Effector CD8-positive, alpha-beta T cell (primary cell): ENCODE measurements at places on chromosomes 11 and 22.

DNA sequence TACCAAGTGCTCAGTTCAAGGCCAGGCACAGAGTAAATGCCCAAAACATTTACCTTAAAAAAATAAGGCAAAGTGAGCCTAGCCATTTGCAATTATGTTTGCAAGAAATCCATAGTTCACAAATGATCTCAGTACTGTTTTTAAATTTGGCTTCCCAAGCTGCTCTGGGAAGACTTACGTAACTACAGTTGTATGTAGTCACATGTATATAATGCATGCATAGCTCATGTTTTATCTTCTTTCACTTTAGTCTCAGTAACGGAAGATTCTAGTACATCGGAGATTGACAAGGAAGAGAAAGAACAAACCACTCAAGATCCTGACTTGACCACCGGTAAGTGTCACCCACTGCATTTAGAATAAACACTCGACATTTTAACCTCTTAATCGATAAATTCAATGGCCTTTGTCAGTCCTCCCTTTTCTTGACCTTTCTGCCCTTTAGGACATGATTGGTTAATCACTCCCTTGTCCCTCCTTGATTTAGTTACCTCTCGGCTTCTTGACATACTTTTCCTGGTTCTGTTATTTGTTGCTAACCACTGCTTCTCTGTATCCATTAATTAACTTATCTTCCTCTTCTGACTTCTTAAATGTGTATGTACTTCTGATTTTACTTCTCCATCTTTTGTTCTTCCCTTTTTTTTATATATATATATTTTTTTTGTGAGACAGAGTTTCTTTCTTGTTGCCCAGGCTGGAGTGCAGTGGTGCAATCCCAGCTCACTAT, 18.0 kb upstream of the JHY start:
- no peak for DNase-seq

GRCh38 chr11:7575841-7576725, 62.3 kb downstream of the PPFIBP2 start:
- DNase-seq: no peak

DNA sequence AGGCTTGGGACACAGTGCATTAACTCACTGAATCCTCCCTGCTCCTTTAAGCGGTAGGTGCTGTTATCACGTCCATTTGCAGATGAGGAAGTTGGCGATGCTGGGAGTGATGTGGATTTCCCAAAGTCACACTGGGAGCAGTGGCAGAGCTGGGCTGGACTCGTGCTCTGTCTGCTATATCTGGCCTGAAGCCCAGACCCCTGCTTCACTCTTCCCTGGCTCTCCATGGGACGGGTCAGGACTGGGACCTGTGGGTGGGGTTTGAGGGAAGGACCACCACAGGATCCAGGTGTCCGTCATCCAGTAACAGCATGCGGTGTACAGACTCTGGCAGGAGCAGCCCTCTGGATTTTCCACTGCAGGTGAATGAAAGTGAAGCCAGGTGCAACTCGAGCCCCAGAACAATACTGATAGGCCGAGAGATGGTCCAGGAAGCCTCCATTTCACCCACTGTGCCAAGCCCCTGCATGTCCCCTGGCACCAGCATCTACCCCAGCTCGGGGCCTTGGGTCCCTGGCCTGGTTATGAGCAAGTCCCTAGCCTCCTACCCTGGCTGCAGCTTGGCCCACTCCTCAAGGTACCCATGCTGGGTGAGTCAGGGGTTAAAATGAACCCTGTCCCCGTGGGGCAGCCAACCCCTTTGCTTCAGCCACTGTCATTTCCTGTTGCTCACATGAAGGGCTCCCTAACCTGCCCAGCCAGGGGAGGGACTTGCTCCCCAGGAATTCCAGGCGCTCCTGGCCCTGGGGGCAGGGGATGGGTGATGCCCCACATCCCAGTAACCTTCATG, 4.2 kb downstream of the USP2 start:
- DNase-seq: no peak

DNA sequence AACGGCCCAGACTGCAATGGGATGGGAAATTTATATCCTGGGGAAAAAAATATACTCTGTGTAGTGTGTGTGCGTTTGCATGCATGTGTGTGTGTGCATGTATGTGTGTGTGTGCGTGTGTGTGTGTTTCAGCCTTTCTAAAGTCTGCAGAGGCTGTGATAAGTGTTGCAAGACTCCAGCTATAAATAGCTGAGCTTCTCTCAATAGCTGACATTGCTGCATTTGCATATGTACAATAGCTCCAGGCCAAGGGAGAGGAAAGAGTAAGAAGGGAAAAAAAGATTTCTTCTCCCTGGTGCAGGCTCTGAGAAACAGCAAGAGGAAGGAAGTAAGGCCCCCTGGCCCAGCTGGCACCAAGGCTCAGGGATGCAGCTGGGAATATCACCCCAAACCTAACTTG, 483.0 kb downstream of the MN1 start:
- no peak for DNase-seq

GRCh38 chr11:1908618-1909017, 10.9 kb upstream of the TNNT3 start:
- no peak for DNase-seq

DNA sequence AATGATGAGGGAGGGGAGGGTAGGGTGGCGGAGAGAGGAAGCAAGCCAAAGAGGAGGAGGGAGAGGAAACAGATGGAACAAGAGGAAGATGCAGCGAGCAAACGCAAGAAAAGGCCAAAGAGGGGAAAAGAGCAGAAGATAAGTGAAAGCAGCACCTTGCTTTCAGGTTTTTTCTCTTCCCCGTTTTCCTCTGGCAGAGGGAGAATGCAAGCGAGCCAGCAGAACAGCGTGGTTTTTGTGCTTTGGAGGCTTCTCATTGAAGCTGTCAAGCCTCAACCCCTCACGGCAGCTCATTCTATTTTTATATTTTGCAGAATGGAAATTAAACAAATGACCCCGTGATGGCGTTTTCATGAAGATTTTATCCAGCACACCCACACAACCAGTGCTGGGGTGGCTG, 67.1 kb upstream of the GRAMD1B start:
- DNase-seq: no peak

DNA sequence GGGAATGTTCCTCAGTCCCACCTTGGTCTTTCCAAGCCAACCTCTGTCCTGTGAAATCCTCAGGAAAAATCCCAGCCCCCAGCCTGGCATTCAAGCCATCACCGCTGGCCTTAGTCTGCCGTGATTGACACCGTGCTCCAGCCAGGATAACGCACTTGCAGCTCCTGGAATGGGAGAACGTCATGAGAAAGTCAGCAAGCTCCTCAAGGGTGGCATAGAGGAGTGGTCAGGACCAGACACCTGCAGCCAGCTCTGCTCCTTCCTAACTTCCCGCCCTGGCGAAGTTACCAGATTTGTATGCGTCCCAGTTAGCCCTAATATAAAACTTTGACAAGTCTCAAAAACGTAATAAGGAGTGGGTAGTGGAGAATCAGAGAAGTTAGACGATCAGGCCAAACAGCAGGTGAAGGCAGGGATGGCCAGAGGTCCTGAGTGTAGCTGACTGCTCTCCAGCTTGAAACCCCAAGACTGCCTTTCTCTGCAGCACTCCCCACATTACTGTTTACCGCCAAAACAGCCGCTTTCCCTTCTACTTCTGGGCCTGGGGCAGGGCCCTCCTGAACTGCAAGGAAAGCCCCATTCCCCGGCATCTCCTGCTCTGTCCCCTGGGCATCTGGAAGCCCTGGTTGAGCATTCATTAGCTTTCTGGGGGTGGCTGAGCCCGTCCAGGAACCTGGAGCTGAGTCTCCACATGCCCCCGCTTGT, 1.3 kb upstream of the DKK3 start:
- no peak for DNase-seq

DNA sequence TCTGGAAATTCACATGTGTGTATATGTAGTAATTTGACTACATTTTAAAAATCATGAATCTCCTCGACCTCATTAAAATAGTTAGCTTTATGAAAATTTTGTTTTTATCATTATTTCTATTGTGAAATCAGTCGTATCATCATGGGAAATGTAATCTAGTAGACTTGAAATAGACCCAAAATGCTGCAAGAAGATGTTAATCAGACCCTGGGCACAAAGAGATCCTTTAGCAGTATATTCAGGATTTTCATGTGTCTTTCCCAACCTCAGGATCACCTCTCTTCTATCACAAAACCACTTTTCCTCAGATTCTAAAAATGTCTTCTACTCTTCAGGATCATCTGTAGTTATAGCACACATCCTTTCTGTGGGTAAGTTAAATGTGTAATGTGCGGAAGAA, 74.9 kb upstream of the ADSL start:
- no peak for DNase-seq

- DNase-seq: no peak
These were observed 31.5 kb upstream of the CYB5R3 start for GRCh38 chr22:42680648-42681047.

DNA sequence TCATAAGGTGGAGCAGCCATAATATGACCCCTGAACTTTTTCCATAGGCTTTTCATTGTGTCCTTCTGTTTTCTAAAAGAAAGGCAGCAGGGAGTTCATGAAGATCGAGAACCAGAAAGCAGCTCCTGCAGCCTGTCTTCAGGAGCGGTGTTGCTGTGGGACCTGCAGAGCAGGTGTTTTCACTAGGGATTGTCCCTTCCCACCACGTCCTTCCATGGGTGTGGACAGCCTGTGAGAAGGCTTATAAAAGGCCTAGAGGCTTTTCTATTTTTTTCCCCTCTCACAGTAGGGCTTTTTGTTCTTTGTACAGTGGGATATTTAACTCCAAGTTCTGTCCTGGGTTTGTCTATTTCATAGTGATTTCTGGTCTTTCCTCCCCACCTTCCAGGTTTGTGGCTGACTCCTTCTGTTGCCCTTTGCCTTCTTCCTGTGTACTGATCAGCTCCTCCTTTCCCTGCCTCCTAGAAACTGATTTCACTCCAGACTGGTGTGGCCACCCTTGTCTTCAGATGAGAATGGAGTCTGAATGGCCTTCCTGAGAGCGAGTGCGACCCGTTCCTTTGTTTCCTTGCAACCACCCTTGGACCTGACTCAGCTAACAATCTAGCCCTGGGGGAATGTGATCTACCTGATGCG, 10.1 kb downstream of the MRPL16 start:
- DNase-seq: no peak

DNA sequence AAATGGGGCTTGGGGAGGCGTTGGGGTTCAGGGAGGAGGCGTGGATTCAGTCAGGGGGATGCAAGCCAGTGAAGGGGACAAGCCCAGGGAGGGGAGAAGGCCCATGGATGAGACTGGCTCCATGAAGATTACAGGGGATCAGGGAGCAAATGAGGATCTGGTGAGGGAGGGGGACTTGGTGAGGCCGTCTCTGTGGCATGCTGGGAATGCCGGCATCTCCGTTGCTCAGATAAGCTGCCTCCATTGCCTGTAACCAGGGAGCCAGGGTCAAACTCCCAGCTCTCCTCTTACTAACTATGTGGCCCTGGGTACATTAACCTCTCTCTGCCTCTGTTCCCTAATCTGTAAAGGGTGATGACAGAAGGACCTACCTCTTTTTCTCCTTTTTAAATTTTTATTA, 38.7 kb downstream of the TPBGL start:
- DNase-seq: no peak

GRCh38 chr22:50600967-50601668, 525 bp downstream of the MAPK8IP2 start:
- DNase-seq: no peak

GRCh38 chr11:20599221-20600019, at the start of gene SLC6A5:
Gene SLC6A5 (plus strand): TSS chr11:20599608. CDS start chr11:20599673, 65 bp downstream.
- DNase-seq: no peak

DNA sequence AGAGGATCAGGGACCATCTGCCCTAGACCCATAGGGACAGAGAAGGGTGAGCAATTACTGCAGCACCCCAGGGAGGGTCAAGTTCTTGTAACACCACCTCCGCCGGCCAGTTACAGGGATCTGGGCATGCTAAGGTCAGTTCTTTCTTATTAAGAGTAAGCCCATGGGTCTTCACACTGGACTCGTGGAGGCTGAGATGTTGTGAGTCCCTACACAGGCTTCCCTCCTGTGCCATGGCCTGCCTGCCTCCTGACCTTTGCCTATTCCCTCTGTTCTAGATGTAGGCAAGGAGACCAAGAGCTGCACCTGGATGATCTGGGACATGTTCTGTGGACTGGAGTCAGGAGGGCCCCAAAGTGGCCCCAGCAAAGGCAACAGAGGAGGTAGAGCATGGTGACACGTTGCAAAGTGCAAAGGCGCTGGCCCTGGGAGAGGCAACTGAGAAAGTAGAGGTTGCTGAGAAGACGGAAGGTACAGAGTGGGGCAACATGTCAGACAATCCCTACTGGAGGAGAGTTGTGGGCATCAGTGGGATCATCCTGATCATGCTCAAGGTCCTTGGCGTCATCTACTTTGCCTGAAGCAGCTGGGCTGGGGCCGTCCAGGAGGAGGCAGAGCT, 16.3 kb upstream of the GNAZ start:
- DNase-seq: no peak

DNA sequence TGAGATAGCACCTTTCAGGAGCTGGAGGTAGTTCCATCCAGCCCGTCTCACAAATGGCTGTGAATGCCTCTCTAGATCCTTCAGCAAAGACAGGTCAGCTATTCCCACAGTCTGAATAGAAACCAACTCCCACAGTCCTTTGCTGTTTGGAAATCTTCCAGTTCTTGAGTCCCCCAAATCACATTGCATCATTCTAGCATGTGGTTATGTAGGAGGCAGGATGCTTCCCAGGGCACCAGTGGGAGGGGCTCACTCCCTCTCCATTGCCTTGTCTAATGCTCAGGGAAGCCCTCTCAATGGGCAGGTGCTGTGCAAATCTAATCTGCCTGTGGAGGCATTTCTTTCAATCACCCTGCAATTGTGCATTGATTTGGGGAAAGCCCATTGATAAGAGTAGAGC, 14.6 kb downstream of the NAV2 start:
- DNase-seq: no peak

DNA sequence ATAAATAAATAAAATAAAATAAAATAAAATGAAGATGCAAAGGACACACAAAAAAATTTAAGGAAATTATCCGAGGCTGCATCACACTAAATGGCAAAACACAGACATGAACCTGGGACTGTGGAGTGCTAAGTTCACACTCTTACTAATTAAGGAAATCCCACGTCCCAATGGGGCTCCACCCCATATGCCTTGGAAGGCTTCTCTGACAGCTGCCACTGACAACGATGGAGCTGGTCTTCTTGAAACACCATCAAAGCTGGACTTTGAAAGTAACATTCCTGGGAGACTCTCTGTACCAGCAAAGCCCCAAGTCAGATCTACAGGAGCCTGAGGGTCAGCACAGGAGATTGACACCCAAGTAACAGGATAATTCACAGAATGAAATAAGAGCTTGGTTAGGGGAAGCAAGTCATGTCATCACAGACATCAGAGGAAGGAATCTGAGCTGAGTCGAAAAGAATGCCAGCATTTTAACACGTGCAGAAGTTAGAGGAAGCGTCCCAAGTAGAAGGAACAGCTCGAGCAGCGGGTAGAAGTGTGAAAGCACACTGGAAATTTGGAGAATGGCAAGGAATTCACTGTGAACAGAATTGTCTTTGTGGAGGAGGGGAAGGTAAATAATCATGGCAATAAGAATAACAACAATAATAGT, 13.8 kb downstream of the TPST2 start:
- DNase-seq: no peak

DNA sequence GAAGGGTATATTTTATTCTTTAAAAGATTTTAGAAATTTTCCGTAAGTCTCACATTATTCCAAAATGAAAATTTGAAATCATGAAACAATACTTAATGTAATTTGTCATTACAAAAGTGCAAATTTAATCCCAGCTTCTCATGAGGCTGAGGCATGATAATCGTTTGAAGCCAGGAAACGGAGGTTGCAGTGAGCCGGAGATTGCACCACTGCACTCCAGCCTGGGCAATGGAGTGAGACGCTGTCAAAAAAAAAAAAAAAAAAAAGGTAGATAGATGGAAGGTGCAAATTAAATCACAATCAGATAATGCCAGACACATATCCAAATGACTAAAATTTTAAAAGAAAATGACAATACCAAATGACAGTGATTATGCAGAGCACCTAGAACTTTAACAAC, 644.2 kb downstream of the FAM181B start:
- no peak for DNase-seq
